Left ventricle myocardium superior (tissue), 1 donor: ENCODE measurements at places on chromosomes 16 and 17. TPM values are rescaled to one million over a fixed set of nuclear protein-coding genes. Genes with fewer than 3 reads are reported as not detected.

ZFPM1 gene
- total RNA-seq = 3.5 TPM

CLTC gene
- 143 TPM for total RNA-seq

ALOX15B gene
- total RNA-seq = not detected

MRTFB gene
- total RNA-seq = 26.2 TPM

GRIN2A gene
- 3.6 TPM for total RNA-seq

TBC1D16 gene
- 13.1 TPM for total RNA-seq

OTOP2 gene
- not detected for total RNA-seq

RNF222 gene
- not detected for total RNA-seq

CWC25 gene
- total RNA-seq = 10.0 TPM

FBXL19 gene
- total RNA-seq = 5.7 TPM

CHAD gene
- 0.32 TPM for total RNA-seq

KCNG4 gene
- not detected for total RNA-seq

GRCh38 chr17:51908841-51909537 lies 249.5 kb downstream of the CA10 start:
- DNase-seq = no peak

- no peak for DNase-seq
Observed at GRCh38 chr17:36931697-36932382, 5.4 kb upstream of the LHX1 start.

- peak; percentile 57 for DNase-seq
Observed at GRCh38 chr16:83701494-83701893, 106.3 kb upstream of the HSBP1 start.

DNA sequence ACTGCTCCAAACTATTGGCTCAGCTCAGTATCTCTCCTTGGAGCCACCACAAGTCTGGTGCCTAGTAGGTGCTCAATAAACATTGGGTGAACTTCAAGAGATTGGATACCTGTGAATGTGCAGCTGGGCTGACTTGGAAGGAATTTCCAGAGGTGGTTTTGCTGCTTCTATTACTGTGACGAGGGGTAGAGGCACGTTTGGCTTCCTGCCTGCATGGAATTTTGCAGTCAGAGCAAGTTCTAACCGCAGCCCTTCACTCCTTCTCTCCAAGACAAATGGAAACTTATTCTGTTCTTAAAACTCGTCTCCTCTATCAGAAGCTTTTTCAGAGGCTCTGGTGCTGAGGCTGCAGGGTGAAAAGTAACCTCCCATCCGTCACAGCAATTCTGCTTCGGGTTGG lies 342.5 kb downstream of the CPPED1 start:
- no peak for DNase-seq

- DNase-seq = no peak
Observed at GRCh38 chr16:85753976-85754375, 3.1 kb upstream of the C16orf74 start.

DNA sequence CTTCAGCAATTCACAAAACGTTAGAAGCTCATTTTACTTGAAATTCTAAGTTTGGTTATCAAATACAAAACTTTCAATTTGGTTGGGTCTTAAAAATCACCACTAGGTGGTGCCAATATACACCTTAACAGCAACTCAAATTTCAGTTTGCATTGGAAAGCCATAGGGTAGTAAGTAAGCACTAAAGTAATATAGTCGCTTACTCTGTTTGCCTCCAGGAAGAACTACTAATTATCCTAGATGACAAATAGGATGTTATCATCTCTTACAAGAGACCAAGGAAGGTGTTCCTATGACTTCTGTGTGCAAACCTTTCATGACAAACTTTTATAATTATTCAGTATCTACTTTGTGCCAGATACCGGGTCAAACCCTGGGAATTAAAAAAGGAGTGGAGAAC lies 93.3 kb downstream of the MYO1D start:
- DNase-seq = no peak

DNA sequence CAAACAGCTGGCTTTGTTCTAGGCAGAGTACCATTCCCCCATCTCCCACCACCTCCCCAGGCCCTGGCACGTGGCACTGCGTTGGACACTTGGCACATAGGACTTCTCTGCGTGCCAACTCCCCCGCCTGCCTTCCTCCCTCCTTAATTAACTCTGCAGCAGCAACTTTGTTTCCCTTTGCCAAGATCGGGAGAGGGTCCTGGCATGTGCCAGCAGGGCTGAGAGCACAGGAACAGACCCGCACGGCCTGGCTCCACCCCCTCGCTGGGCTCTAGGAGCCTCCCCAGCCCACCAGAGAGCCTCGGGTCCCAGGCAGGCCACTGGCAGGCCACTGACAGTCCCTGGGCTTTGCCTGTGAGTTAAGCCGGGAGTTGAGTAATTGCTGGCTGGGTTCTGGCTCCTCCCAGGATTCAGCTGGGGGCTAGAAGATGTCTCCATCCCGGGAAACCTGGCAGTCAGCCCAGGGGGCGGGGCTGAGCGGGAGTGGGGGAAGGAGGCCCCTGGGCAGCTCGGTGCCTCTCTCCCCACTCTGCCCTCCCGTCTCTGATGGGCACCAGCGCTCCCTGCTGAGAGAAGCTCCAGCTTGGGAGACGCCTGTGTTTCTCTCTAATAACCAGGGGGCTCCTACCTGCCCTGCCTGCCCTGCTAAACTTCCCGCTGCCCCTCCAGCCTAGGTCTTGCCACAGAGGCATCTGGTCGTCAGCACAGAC lies 224.0 kb upstream of the TNRC6C start:
- DNase-seq = peak; percentile 96

DNA sequence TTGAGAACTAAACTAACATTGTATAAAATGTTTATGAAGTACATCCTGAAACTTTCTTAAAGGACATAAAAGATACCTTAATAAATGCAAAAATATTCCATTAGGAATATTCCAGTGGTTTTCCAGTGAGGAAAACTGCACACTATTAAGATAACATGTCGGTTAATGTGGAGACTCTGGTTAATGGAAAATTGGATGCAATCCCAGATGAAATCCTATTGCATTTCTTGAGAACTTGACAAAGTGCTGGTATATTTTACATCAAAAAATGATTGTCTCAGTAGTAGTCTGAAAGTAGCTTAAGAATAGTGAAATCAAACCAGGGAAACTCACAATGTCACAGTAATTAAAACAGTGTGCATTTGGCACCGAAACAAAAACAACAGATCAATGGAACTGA lies 202.5 kb upstream of the MON1B start:
- DNase-seq = no peak

DNA sequence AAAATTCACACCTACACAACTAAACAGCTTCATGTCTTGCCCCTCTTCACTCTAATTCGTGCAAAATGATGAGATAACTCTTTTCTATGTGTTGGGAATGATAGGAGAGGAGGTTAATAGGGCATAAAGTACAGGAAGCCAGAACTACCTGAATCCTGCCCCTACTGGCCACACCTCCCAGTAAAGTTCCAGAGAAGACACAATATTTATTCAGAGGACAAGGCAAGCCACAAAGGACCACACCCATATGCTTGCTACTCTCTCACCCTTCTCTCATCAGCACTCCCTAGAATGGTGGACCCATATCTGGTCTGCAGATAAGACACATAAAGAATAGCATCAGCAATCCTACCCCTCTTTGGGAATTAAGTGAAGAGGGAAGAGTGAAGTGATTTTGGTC lies 74.6 kb downstream of the ZNF18 start:
- DNase-seq = no peak

DNA sequence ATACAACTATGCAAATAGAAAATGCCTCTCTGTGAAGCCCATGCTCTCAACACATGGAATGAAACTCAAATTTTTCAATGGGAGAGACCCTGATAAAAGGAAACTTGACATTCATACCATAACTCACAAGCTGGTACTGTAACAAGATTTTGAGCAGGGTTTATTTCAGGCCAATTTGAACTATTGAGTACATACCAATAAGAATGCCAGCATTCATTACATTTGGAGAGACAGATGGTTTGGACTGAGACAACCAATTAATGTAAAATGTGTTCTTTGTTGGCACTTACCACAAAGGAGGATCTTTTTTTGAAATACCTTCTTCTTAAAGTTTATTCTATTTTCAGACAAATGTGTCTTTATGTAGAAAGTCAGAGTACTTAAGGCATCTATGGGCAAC lies 1357.0 kb upstream of the GOT2 start:
- no peak for DNase-seq

DNA sequence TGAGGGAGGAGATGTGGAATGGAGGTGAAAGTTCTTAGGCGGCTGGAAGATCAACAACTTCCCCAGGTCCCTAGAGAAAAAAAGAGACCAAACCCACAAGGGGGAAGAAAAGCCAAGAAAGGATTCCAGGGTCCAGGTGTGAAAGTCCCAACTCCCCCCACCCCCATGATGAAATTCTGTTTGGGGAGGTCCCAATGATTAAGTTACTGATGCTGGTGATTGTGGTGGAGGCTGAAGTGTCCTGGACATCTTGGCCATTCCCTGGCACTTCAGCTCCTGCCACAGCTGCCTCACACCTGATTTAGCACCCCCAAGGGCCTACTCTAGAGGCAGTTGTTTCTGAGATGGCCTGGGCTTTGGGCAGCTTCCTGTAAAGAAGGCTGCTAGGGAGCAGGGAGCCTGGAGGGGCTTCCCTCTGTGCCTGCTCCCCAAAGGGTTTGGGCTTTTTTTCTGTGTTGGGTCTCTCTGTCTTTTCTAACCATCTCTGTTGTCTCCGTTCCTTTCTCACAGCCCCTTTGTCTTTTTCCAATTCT lies 13.1 kb downstream of the HOXB4 start:
- no peak for DNase-seq

DNA sequence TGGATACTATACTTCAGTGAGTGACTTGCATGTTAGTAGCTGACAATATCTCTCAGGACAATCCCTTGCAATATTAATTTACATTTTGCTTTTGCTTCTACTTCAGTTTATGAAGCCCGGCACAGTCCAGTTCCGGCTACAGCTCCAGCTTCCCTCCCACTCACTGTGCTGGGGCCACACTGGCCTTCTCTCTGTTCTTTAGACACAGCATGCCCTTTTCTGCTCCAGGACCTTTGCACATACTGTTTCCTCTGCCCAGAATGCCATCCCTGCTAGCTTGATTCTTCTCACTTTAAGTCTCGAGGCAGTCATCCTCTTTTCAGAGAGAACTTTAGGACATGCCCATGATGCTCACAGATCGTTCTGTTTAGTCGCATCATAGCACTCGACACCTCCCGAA lies 25.5 kb upstream of the LRRC75A start:
- no peak for DNase-seq

- no peak for DNase-seq
Observed at GRCh38 chr16:9658586-9658985, 523.6 kb downstream of the GRIN2A start.

DNA sequence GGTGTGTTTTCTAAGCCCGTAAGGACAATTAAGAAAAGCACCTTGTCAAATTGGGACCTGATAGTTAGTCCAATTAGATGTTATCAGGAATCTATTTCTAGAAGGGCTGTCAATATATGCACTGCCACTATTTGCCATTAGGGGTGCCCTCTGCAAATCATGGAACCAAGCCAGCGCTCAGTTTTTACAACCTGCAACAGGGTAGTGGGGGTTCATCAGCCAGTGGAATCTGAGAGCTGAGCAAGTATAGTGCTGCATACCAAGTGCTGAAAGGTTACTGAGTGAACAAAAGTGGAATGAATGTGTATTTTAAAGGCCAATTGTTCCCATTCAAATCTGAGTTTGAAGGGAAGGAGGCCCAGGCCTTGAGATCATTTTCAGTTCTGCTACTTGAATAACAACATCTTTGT lies 10.4 kb downstream of the PRR11 start:
- DNase-seq = no peak

DNA sequence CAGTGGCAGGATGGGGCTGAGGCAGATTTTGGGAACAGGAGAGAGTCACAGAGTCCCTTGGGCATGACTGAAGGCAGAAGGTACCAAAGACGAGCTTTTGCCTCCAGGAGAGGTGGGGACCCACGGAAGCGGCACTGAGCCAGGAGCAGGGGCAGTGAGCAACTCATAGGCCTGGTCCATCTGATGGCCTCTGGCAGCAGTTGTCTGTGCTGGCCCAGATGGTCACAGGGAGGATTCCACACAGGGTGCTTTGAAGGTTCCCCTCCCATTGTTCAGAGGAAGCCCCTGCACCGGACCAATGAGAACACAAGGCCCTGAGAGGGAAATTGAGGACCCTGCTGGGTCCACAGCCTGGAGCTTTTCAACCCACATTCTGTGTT lies 360.3 kb upstream of the TNRC6C start:
- no peak for DNase-seq

DNA sequence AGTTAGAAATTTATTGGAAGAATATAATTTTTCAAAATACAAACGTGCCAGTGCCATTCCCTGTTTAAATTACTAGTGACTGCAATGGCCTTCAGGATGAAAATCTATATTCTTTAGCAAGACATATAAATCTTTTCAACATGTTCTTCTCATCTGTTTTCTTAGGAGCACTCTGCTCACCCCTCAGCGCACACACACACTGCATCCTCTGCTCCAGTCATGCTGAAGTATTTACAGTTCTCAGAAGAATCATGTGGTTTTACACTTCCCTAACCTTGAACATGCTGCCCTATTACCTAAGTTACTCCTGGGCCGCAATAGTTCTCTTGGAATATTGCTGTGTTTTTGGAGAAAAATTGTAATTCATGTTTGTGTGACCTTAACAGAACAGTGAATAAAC lies 820.6 kb downstream of the CDH8 start:
- DNase-seq = no peak
